ENCODE measurements at places on chromosomes 4 and X.

DNA sequence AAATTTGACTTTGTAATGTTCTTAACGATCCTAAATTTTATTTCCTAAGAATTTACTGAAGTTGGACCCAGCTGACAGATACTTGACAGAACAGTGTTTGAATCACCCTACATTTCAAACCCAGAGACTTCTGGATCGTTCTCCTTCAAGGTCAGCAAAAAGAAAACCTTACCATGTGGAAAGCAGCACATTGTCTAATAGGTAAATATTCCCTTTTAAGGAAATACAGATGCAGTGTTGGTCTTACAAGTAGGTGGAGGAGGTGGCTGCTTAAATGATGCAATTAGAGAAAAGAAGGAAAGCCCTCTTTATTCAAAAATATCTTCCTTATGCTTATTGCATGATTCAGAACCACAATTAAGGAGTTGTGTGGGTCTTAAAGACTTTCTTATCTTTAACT is 73.5 kb downstream of the RS1 start:
- no peak for DNase-seq

DNA sequence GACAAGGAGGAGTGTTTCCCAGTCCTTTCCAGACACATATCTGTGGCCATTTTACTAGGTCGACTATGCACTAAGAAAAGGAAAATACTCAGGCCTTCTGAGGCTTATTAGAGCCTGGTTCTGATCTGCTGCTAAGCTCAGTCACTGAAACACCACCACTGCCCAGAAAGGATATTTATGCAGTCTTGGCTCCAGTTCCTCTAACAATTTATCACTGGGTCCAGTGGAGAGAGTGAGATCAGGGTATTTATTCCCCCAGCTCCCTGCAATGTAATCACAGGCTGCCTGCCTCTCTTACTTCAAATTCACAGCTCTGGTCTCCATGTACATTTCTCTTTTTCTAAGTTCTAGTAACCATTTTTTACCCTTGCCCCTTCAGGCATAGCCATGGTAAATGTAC is 81.6 kb upstream of the INPP4B start:
- no peak for DNase-seq

GRCh38 chr4:125781651-125782050 is 466.9 kb downstream of the FAT4 start:
- DNase-seq = no peak

DNA sequence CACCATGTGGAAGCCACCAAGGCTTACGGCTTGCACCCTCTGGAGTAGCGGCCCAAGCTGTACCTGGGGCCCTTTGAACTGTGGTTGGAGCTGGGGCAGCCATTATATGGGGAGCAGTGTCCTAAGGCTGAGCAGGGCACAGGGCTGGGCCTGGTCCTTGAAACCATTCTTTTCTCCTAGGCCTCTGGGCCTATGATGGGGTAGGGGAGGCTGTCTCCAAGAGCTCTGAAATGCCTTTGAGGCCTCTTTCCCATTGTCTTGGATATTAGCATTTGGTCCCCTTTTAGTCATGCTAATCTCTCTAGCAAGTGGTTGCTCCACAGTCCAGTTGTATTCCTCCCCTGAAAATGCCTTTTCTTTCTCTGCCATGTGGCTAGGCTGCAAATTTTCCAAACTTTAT is 96.4 kb upstream of the ARX start:
- DNase-seq = no peak

GRCh38 chrX:6024204-6024603 is 204.5 kb downstream of the NLGN4X start:
- DNase-seq = no peak

DNA sequence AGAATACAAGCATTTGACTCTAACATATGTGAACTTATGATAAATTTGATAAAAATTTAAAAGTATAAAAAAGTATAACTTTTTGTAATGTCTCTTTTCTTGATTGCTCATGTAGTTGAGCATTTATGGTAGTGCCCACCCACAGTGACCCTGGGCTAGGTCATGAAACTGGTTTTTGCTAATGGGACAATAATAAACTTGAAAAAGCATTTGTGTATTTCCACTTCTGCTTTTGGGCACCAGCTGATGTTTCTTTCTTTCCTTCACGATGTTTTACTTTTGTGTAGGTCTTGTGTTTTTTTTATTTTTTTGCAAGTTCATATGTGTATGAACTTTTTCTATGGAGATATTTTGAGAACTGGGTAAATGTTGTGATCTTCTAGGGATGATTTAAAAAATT is 313.1 kb downstream of the CBLL2 start:
- DNase-seq = no peak

DNA sequence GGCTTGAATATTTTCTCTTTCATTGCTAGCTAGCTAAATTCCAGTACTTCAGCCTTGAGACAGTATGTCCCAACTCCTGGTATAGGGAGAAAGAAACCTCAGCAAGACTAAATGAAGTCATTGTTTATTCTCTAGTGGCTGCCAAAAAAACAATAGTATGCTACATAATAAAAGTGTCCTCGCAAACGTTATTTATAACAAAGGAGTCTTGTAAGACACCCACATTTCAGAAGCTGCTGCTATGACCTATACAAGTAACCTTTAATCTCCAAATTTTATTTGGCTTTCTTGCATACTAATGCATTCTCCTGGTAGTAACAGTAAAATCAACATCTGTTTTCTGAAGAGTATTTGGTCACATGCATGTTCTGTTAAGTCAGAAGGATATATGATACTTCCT is 28.8 kb downstream of the NEK1 start:
- DNase-seq = no peak

- DNase-seq = no peak
Observed at GRCh38 chr4:95153182-95153581, 395.4 kb downstream of the BMPR1B start.

DNA sequence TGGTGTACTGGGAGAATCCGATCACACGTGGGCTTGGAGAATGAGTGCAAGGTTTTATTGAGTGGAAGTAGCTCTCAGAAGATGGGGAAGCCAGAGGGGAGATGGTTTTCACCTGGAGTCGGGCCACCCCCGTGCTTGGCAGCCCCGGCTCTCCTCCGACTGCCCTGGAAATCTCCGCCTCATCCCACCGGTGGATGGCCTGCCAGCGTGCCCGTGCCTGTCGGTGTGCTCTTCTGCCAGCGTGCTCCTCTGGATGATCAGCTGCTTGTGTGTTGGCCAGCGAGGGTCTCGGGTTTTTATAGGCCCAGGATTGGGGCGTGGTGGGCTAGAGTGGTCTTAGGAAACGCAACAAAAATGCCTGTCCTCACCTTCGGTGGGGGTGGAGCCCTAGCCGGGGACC is 368.0 kb downstream of the FAT4 start:
- DNase-seq = no peak

DNA sequence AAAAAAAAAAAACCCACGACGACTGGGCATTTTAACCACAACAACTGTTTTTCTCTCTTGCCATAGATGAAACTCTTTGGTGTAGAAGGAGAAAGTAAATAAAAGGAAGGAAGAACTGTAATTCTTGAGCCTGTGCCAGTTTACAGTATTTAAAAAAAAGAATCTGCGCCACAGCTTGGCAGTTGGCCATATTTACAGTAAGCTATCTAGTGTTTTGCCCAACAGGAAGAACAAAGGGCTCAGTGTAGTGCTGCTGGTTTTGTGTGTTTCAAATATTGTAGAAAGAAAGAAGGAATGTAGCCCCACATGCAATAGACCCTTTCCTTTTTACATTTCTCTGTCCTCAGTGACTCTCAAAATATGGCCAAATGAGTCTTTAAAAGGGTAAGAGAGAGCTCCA is 66.1 kb downstream of the NR3C2 start:
- no peak for DNase-seq

GRCh38 chr4:68630371-68630770 is 40.1 kb downstream of the UGT2B15 start:
- no peak for DNase-seq

GRCh38 chr4:89898304-89898716 is 3.7 kb downstream of the MMRN1 start:
- DNase-seq = no peak
